ENCODE measurements at places on chromosomes 2 and 18.

GRCh38 chr2:142545036-142545435 lies 332.4 kb upstream of the KYNU start:
- DNase-seq, result no peak

- DNase-seq, result no peak
Measured at GRCh38 chr18:22342625-22343024, 75.1 kb downstream of the CTAGE1 start.

- peak; percentile 20 for DNase-seq
Measured at GRCh38 chr2:168758970-168759820, 43.2 kb upstream of the NOSTRIN start.

- peak; percentile 88 for DNase-seq
Measured at GRCh38 chr2:212227755-212228154, 310.8 kb downstream of the ERBB4 start.

- no peak for DNase-seq
Measured at GRCh38 chr18:79625195-79625923, 54.2 kb upstream of the CTDP1 start.

DNA sequence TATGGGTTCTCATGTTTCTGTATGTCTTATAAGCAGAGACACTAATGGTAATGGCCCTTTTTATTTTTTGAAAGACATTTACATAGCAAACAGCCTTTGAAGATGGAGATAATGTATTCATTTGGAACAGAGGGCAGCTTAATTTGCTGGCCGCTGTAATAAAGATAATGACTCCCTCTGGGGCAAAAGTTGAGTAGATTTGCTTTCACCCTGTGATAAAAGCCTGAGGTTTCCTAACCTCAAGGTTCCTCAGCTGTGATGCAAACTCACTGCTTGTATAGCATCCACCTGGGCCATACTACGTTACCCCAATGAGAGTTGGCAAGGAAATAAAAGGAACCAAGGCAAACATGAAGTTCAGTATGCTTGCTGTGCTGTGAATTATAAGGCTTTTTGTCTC lies 54.8 kb downstream of the TEX51 start:
- no peak for DNase-seq

Measured in NCI-H510A treated with DMSO at 0.1 percent for 48 hours (cell line).